ENCODE measurements at places on chromosomes 12 and 14. TPM values are rescaled to one million over a fixed set of nuclear protein-coding genes. Genes with fewer than 3 reads are reported as not detected.

GPR68 gene
- total RNA-seq, result 0.74 TPM

FOXN4 gene
- not detected for total RNA-seq

FOXG1 gene
- not detected for total RNA-seq

HCAR2 gene
- not detected for total RNA-seq

ACSM4 gene
- not detected for total RNA-seq

LRTM2 gene
- not detected for total RNA-seq

RBMS2 gene
- 76.6 TPM for total RNA-seq

SERPINA5 gene
- 0.33 TPM for total RNA-seq

LTBR gene
- total RNA-seq, result 74.0 TPM

TAS2R7 gene
- total RNA-seq, result not detected

GPR65 gene
- not detected for total RNA-seq

PMCH gene
- total RNA-seq, result not detected

ACTR6 gene
- 12.8 TPM for total RNA-seq

RND1 gene
- 3.4 TPM for total RNA-seq

CPM gene
- 2.2 TPM for total RNA-seq

Measured in dermis blood vessel endothelial cell (primary cell).